Fibroblast of villous mesenchyme (primary cell): ENCODE measurements at places on chromosomes 13 and 19. TPM values are rescaled to one million over a fixed set of nuclear protein-coding genes. Genes with fewer than 3 reads are reported as not detected.

GRCh38 chr13:57302604-57303003, 135.6 kb downstream of the PRR20E start:
- DNase-seq: no peak

- DNase-seq: peak; percentile 12
Measured at GRCh38 chr13:40028446-40028845, 373.0 kb downstream of the COG6 start.

GRCh38 chr13:113784645-113785024, 25.6 kb downstream of the TMEM255B start:
- DNase-seq: no peak

GRCh38 chr19:722553-723101, 13.9 kb downstream of the PALM start:
- peak; percentile 28 for DNase-seq

Gene ZNF429
- total RNA-seq: 1.9 and 4.3 TPM in 2 replicates

- no peak for DNase-seq
Measured at GRCh38 chr13:112251930-112252585, 124.1 kb upstream of the SPACA7 start.

Gene OR7D2
- 0.43 TPM in 1 of 2 replicates, not detected in the other for total RNA-seq

- DNase-seq: peak; percentile 49
Measured at GRCh38 chr13:28819735-28820098, 422 bp upstream of the MTUS2 start.

DNA sequence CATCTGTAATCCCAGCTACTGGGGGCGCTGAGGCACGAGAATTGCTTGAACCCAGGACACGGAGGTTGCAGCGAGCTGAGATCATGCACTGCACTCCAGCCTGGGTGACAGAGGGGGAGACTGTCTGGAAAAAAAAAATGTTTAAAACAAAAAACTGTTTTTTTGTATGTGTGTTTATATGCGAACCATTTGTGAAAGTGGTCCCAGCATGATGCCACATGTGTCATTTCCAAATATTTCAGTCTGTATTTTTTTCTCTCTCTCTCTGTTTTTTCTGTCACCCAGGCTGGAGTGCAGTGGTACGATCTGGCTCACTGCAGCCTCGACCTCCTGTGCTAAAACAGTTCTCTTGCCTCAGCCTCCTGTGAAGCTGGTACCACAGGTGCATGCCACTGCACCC, 37.4 kb downstream of the SAE1 start:
- no peak for DNase-seq

DNA sequence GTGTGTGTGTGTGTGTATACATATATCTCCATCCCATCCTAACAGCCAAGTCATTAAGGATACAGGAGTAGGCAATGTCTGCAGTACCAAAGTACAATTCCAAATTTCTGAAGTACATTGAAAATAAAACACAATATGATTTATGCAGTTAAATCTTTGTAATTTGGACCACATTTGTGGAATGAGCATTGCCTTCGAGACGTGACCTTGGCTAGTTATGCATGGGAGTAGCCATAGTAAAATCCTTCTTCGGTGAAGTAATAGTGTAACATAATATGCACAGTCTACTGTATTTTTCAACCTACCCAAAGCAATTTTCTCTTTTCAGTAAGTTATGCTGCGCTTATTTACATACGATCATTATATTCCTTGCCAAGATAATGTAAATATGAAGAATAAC, 665.7 kb upstream of the GPC6 start:
- DNase-seq: no peak

Gene RAD23A
- total RNA-seq: 91.1 and 92.8 TPM in 2 replicates

DNA sequence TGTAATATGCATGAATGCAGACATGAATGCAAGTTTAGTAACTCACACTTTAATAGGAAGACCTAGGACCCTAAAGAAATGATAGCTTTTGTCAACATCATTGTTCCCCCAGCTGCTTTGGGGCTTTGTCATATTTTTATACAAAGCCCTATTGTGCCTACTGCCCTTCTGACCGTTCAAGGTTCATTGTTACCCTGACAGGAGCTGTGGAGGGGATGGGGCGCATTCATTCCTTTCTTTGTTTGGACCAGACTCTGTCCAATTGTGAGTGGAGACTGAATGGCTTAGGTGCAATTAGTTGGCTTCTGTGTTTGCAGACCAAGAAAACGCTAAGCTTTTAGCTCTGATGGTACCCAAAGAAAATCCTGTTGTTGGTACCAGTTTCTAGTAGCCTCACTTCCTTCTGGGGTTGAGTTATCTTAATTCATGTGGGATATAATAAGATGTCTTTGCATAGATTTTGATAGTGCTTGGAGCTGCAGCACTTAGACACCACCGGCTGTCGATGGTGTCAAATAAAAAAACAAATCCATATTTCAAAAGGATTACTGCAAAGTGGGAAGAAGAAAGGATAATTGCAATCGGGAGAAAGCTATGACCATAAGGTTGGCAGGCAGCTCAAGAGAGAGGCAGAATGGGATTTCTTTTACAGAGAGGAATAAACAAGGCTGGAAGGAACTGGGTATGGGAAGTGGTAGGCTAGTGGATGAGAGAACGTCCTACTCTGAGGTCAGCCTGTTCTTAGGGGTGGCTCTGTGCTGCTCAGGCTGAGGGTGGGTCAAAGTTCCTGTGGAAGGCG, 133.9 kb upstream of the TMTC4 start:
- DNase-seq: no peak

Gene KBTBD6
- total RNA-seq: 12.6 and 17.7 TPM in 2 replicates

- no peak for DNase-seq
Measured at GRCh38 chr13:98214707-98215106, 37.6 kb upstream of the RNF113B start.

DNA sequence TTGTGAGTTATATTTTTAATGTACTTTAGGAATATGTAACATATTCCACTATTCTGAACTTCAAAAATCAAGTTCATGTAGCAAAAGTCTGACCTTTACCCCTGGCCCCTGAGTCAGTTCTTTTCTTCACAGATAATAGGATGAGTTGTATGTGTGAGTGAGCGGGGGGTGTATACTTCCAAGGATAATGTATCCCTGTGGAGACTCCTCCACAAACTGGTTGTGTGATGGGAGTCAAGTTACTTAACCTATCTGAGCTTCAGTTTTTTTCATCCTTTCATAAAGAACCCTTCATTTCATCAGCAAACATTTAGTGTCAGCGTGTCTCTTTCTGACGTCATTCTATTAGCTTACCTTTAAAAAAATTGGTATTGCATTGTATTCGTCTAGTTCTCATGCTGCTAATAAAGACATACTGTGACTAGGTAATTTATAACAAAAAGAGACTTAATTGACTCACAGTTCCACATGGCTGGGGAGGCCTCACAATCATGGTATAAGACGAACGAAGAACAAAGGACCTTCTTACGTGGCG, 288.1 kb upstream of the GPC6 start:
- DNase-seq: no peak

GRCh38 chr19:3949997-3950859, 17.4 kb downstream of the NMRK2 start:
- no peak for DNase-seq

Gene ICAM5
- total RNA-seq: 5.5 and 11.7 TPM in 2 replicates

DNA sequence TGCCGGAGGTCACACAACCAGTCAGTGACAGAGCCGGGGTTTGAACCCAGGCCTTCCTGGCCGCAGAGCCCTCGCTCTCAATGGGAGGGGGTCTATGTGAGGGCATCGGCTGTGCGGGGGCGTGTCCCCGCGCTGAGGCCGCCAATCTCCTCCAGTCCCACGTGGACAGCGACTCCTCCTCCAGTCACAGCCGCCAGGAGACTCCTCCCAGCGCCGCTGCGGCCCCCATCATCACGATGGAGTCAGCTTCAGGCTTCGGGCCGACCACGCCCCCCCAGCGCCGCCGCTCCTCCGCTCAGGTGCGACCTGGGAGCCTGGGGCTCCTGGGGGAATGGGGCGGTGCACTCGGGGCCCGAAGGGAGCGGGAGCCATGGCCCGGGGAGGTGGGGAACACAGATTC, 6.0 kb downstream of the SPRED3 start:
- peak; percentile 32 for DNase-seq

GRCh38 chr13:43755844-43756243, 30.9 kb downstream of the ENOX1 start:
- no peak for DNase-seq
